ENCODE measurements at places on chromosomes 13 and 19. TPM values are rescaled to one million over a fixed set of nuclear protein-coding genes. Genes with fewer than 3 reads are reported as not detected.
A peak's percentile ranks its signal among the peaks of the same experiment; 100 is the strongest.

PAN3 gene
- total RNA-seq: 7.4 TPM

TRPC4 gene
- 1.3 TPM for total RNA-seq

NCAN gene
- total RNA-seq: not detected

KLK4 gene
- not detected for total RNA-seq

ZNF480 gene
- 37.6 TPM for total RNA-seq

PEAK3 gene
- total RNA-seq: 0.06 TPM

ATP4A gene
- not detected for total RNA-seq

- no peak for DNase-seq
Measured at GRCh38 chr13:41680900-41681299, 223.6 kb downstream of the RGCC start.

DNA sequence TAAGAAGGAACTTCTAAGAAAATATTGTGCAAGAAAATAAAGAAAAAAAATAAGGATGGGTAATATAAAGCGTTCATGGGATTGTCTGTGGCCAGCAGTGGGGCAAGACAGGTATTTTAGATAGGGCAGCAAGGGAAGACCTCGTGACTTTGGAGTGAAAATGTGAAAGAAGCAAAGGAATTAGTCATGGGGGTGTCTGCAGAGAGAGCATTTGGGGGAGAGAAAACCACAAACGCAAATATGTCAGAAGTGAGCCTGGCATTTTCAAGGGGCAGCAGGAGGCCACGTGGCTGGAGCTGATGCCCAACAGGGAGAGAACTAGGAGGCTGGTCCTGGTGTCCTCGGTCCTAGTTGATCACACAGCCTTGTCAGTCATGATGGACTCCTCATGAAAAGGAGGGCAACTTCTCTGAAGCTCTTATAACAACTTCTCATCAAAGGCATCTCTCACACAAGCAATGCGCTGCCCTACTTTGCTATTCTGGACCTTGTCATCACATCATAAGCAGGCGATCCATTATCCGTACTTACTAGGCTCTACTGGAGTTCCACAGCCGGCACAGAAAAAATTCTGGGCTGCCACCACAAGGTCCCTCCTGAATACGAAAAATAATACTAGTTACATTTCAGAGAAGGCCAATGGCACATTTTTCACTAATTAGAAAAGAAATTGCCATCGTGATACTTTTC, 31.0 kb downstream of the RUBCNL start:
- no peak for DNase-seq

- DNase-seq: no peak
Measured at GRCh38 chr13:60435762-60436374, 38.8 kb downstream of the TDRD3 start.

GRCh38 chr19:38145623-38146022, 78.4 kb downstream of the DPF1 start:
- no peak for DNase-seq

DNA sequence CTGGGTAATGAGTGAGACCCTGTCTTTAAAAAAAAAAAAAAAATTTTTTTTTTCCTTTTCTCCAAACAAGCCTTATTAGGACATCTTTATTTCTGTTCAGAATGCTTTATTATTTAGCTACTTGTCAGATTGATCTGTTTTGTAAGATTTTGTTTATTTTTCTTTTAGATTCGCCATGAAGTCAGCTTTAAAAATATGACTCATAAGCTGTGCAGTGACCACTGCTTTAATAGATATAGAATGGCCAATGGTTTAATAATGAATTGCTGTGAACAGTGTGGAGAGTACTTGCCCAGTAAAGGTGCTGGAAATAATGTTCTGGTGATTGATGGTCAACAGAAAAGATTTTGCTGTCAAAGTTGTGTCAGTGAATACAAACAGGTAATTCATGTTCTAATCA, 47.7 kb downstream of the ZMYM2 start:
- DNase-seq: no peak

GRCh38 chr13:100694722-100695508, 20.3 kb upstream of the TMTC4 start:
- DNase-seq: peak; percentile 60

DNA sequence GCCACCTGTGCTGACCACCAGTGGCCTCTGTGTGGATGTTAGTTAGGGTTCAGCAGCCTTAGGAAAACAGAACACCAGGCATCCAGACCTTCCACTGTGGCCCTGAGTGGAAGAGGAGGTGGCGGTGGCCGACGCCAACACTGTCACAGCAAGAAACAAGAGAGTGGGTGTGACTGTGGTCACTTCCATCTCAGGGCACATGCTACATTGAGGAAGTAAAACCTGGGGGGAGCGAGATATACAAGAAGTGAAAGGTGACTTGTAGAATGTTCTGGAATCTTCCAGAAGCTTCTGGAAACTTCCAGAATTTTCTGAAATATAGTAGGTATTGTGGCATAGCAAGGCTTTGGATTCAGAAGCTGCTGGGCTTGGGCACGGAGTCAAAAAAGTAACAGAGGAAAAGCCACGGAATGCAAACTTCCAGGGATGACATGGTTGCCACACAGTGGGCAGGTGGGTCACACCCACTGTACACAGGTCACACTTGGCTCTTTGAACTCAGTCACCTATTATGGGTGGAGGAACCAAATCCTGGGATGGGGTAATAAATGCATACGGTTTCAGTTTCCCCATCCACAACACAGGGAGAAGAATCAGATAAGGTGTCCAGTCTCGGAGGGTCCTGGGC, 24.3 kb downstream of the GNG7 start:
- no peak for DNase-seq

- no peak for DNase-seq
Measured at GRCh38 chr19:27892500-27892899, 1320.5 kb downstream of the UQCRFS1 start.

DNA sequence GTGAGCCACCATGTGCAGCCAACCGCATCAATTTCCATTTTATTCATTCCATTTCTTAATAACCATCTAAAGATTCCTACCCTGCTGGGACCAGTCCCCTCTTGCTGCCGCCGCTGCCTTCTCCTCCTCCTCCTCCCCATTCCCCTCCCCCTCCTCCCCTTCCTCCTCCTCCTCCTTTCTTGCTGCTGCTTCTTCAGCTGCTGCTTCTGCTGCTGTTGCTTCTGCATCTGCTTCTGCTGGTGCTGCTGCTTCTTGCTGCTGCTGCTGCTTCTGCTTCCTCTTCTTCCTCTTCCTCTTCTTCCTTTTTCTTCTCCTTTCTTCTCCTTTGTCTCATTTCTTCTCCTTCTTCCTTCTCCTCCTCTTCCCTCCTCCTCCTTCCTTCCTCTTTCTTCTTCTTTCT, 20.0 kb upstream of the SPRYD7 start:
- no peak for DNase-seq

- DNase-seq: no peak
Measured at GRCh38 chr19:6761053-6761676, 6.1 kb downstream of the SH2D3A start.

DNA sequence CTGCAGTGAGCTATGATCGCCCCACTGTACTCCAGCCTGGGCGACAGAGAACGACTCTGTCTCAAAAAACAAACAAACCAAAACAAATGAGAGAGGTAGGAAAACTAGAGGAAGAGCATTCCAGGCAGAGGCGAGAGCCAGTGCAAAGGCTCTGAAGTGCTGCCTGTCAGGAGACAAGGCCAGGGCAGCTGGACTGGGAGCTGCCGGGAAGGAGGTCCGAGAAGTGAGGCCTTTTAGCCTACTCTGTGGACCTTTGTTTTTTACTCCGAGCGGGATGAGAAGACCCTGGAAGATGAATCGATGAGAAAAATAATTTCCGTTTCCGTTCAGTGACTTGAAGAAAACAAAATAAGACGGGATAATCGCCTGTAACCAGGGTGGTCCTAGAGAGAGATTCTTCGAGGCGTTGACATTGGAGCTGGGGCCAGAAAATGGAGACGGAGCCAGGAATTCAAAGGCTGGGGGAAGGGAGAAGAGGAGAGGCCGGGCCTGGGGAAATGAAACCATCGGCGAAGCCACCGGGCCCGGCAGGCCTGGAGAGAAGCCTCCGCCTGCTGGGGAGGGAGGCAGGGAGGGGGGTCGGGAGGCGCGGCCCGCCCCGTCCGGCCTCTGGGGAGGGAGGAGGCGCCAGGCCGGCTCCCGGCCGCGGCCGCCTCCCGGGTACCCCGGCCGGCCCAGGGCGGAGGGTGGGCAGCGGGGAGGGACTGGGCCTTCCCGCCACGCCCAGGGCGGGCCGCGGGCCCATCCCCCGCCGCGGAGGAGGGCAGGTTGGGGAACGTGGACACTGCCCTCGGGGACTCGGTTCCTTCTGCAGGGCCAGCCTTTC, 7.8 kb upstream of the SERTAD1 start:
- peak; percentile 83 for DNase-seq

GRCh38 chr13:89862691-89863036, 1484.8 kb upstream of the MIR17HG start:
- no peak for DNase-seq

DNA sequence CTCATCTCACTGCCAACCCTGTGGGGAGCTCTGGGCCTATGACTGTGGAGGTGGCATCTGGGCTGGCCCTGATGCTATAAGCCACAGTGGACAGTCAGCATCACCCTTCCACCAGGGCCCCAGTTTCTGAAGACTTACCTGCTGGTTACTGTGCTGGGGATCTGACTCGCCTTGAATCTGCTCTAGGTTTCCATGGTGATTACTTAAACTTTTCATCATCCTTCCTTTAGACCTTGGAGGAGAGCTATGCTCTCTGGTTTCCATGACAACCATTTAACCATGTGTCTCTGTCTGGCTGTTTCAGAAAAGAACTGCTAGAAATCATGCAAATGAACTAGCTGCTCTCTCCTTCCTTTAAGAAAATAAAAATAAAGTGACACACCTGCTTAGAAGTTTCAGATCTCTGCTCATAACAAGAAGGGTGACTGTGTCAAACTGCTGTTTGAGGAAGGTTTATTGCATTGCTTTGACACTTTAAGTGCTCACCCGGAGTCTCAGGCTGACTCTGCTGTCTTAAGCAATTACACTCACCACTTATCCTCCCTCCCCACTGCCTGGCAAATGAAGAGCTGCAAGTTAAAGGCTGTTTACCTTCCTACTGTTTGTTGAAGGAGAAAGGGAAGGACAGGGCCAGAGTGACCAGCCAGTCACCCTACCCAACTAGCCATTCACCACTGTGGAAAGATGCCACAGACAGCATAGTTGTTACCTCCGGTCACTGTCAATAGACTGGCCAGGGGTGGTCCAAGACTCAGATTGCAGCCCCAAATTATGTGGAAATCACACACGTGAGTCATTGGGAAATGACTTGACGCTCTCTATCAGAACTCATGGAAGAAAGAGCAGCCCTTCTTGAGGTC, 87.6 kb downstream of the HSPH1 start:
- no peak for DNase-seq

DNA sequence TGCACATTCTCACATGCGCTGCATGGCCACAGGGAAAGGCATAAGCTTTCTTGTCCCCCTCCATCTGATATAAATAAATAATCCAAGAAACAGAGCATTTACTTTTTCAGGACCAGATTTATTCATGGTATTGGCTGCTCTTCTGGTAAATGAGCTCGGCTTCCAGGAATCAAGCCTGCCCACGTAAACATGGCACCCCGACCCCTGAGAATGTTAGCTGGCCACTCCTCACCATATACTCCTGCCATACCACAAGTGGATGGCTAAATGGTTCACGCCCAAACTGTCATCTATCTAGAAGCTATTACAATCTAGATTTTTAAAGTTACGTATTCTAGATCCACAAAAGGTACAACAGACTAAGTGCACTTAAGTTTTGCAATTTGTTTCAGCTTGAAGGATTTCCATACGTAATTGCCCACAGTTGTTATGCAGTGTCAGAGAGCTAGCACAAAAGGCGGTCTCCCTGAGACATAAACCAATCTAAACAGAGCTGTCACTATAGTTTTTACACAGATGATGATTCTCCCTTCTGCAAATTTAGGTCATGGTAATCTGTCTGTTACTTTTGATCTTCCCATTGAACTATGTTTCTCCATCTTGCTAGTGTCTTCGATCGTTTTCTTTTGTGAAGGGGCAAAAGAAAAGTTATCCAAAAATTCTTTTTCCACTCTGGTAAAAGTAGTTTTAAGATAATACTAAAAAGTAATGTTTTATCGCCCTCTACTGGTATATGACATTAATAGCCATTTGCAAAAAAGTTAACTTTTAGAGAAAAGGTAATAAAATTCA, 16.2 kb upstream of the FOXO1 start:
- peak; percentile 13 for DNase-seq

DNA sequence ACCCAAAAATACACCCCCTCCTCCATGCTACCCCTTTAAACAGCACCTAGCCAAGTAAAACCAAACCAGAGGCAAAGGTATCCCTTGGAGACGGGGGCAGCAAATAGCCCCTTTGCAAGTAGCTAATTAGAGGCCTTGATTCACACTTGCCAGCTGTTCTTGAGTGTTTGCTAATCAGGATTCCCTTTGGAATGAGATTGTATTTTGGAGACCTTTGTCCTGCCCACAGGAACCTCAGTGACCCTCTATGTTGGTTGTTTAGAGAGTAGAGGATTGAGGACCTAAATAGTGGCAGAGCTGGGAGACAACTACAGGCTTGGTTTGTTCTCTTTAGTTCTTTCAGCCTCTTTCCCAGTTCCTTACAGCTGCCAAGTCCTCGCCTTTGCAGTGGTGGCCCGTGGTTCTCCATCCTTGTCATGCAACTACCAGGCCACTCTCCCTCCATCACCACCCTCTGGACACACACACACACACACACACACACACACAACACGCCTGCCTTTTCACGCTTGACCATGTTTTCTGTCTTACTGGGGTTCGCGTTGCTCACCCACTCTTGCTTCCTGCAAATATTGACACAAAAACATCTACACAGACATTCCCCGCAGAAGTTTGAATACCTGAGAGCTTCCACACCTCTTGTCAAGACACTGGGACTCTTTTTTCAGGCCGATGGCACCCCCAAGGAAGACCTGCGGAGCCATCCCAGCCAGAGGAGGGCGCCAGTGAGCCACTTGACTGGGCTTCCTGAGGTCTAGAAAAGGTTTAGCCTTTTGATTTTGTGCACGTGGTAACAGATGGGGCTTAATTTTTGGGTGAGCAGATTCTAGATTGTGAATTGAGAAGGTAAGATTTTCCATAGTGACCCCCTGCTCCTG, 80.0 kb upstream of the GPR183 start:
- no peak for DNase-seq

- DNase-seq: no peak
Measured at GRCh38 chr13:31022928-31023530, 90.6 kb downstream of the TEX26 start.

DNA sequence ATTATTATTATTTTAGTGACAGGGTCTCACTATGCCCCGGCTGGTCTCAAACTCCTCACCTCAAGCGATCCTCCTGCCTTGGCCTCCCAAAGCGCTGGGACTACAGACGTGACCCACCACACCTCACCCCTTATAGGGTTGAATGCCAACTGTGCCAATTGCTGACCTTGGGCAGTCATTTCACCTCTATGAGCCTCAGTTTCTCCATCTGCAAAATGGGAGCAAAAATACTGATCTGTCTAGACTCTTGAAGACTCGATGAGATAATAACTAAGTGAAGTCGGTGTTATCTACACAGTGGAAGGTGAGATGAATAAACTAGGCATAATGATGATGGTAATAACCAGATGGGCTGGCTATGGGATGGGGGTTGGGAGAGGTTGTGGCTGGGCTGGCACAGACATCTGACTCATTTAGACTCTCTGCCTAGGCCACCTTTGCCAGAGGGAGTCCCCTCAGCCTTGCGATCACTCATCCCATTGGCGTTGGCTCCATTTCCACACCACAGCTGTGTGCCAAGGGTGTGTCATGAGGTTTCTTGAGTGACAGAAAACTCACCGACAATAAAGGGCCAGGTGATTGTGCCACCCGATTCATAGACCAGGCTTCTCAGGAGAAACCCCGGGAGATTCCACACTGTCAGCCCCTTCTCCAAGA, at the start of gene CASP14:
CASP14 (plus strand) TSS at position 596 of the 657 bp plus-strand sequence. CDS start 2,772 bp downstream, outside the sequence.
- DNase-seq: no peak

- no peak for DNase-seq
Measured at GRCh38 chr13:25116044-25116443, 20.1 kb downstream of the PABPC3 start.

Measured in H4 (cell line).